ENCODE measurements at places on chromosomes 3 and 15. TPM values are rescaled to one million over a fixed set of nuclear protein-coding genes. Genes with fewer than 3 reads are reported as not detected.
A peak's percentile ranks its signal among the peaks of the same experiment; 100 is the strongest.

DNA sequence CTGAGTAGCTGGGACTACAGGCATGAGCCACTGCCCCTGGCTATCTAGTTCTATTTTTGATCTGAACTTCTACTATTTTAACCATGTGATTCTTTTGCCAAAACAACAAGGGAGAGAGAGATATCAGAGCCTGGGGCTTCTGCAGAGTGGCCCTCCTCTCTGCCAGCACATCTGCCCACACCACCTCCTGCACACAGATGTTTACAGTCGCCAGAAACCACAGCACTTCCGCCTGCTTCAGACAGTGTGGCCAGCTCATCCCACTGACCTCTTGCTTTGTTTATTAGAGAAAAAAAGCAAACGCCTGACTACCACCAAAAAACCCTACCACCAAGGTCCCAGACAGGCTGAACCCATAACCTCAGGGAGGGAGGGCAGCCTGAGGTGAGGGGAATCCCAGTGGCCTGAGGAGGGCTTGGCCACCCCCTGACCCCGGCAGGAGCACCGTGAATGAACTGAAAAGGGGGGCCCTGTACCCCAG is 85.9 kb upstream of the ABHD2 start:
- H3K4me1 ChIP-seq: peaks cover 16% of the 10 kb centered on the region
- no peak overlapping the region for H3K4me3 ChIP-seq
- peak; percentile 31 for DNase-seq
- H3K27ac ChIP-seq: peak overlapping the region; percentile 83

- H3K27ac ChIP-seq: no peak overlapping the region
- no peak overlapping the region for H3K4me3 ChIP-seq
- no peak for DNase-seq
- no peaks in the 10 kb centered on the region for H3K27me3 ChIP-seq
- no peaks in the 10 kb centered on the region for H3K36me3 ChIP-seq
Measured at GRCh38 chr3:180002006-180002405, 34.7 kb downstream of the PEX5L start.

DNA sequence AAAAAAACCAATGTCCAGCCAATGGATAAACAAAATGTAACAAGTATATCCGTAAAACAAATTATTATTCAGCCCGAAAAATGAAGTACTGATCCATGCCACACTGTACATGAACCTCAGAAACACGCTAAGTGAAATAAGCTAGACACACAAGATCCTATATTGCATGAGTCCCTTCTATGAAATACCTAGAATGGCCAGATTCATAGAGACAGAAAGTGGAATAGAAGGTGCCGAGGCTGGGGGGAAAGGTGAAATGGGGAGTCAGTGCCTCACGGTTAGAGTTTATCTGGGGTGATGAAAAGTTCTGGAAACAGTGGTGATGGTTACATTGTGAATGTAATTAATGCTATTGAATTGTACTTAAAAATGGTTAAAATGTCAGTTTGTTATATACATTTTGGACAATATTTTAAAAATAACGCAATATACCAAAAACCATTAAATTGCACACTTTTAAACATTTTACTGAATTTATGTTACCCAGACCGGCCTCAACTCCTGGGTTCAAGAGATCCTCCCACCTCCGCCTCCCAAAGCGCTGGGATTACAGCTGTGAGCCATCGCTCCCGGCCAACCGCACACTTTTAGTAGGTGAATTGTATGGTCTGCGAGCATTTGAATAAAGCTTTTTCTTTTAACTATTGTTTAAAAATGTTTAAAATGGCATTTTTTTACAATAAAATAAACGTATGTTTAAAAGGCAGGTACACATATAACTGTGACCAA is 2.1 kb downstream of the RNF168 start:
- DNase-seq: peak; percentile 23
- no peaks in the 10 kb centered on the region for H3K36me3 ChIP-seq
- peak overlapping the region; percentile 1 for H3K27ac ChIP-seq
- peaks cover 3% of the 10 kb centered on the region for H3K4me1 ChIP-seq
- H3K27me3 ChIP-seq: no peaks in the 10 kb centered on the region

Gene CYP8B1
- polyA plus RNA-seq: not detected

DNA sequence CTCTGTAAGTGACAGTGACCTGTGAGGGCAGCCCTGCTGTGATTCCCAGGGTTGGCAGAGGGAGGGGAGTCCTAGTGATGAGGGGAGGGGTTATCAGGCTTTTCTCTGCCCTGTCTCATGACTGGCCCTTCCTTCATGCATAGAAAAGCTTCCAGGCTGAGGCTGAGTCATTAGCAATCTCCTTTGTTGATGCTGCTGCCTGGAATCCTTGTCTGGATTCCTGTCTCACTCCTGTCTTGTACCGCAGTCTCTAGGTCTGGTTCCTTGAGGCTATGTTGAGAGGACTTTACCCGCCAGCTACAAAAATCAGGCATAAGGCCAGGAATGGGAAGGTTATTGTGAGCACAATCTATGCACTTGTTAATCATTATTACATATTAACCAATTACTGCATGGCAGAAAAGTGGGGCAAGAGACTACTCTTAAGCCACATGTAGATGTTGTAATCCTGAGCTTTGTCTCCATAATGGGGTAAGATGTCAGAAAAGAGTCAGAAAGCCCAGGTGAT is 7.2 kb downstream of the KLHL6 start:
- no peak overlapping the region for H3K4me3 ChIP-seq
- H3K36me3 ChIP-seq: no peaks in the 10 kb centered on the region
- no peak for DNase-seq

DNA sequence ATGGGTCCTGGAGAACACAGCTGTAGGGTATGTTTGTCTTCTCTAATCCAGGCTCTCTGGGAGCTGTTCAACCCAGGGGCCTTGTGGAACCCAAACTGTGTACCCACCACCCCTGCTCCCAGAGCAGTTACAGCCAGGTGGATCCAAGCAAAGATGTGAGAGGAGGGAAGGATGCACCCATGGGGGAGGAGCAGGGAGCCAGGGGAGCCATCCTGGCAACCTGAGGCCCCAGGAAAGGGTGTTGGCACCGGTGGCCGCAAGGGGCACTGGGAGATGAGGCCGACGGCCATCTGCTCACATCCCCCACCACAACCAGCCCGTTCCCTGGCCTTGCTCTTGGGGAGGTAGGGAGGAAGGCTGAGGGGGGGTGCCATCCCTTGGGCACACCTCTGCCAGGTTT is 43.2 kb downstream of the CMTM6 start:
- H3K4me3 ChIP-seq: no peak overlapping the region
- H3K27me3 ChIP-seq: no peaks in the 10 kb centered on the region

GRCh38 chr3:5120446-5120845 is 1.6 kb upstream of the ARL8B start:
- no peak for DNase-seq
- peaks cover 4% of the 10 kb centered on the region for H3K4me1 ChIP-seq
- H3K36me3 ChIP-seq: no peaks in the 10 kb centered on the region
- H3K27ac ChIP-seq: no peak overlapping the region

Gene NBEAL2
- 7.8 TPM for polyA plus RNA-seq

DNA sequence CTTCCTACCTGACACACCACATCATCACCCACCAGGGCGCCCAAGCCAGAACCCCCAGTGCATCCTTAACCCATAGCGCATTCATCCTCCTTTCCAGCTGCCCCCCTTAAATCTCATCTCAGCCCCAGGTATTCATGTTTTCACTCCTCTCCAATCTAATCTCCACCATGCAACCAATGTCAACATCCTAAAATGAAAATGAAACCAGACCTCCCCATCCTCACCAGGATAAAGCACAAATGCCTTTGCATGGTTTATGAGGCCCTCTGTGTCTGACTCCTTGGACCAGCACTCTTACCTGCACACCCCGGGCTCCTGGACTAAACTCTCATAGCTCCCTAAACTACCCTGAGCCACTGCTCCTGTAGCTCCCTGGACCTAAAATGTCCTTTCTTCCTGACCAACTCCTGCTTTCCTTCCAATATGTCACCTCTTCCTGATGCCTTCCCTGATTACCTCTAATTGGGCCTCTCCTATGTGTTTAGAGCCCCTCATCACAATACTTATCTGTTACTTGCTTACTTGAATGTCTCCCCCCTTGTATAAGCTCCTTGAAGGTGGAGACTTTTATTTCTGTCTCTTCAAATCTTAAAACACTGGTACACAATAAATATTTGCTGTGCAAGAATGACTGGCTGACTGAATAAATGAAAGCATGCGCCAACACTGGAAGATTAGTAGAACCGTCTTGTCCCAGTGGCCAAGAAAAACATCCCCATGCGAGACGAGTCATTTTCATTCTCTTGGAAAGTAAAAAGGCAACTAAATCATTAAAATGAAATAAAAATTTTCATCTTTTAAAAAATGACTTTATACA is 142.5 kb downstream of the XXYLT1 start:
- no peak overlapping the region for H3K27ac ChIP-seq
- no peaks in the 10 kb centered on the region for H3K36me3 ChIP-seq
- no peak for DNase-seq
- no peak overlapping the region for H3K4me3 ChIP-seq
- no peaks in the 10 kb centered on the region for H3K27me3 ChIP-seq

- no peaks in the 10 kb centered on the region for H3K4me1 ChIP-seq
- H3K27ac ChIP-seq: no peak overlapping the region
- H3K4me3 ChIP-seq: no peak overlapping the region
- H3K36me3 ChIP-seq: no peaks in the 10 kb centered on the region
- DNase-seq: no peak
- H3K27me3 ChIP-seq: no peaks in the 10 kb centered on the region
Measured at GRCh38 chr3:17149076-17149475, 264.3 kb downstream of the PLCL2 start.

DNA sequence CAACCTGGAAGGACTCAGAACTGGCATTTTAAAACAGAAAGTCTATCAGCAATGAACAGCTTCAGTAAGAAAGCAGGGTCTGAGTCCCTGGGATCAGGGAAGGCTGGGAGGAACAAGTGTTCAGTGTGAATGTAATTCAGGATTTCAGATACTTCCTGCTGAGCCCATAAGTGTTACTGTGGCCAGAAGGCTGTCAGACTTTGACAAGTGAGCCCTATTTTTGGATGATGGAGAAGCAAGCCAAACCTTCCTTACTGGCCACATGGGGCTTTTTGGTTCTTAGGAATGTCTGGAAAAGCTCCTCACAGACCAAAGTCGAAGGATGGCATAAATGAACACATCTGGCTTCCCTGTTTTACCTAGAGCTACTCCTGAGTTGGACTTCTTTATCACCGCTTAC is 157.2 kb downstream of the BBX start:
- no peaks in the 10 kb centered on the region for H3K27me3 ChIP-seq
- H3K36me3 ChIP-seq: no peaks in the 10 kb centered on the region
- no peak overlapping the region for H3K27ac ChIP-seq
- peaks cover 25% of the 10 kb centered on the region for H3K4me1 ChIP-seq
- H3K4me3 ChIP-seq: no peak overlapping the region
- DNase-seq: no peak

- H3K27me3 ChIP-seq: no peaks in the 10 kb centered on the region
- no peak overlapping the region for H3K4me3 ChIP-seq
- no peak overlapping the region for H3K27ac ChIP-seq
- no peaks in the 10 kb centered on the region for H3K4me1 ChIP-seq
- DNase-seq: no peak
- no peaks in the 10 kb centered on the region for H3K36me3 ChIP-seq
Measured at GRCh38 chr3:148233403-148233802, 464.3 kb upstream of the AGTR1 start.

DNA sequence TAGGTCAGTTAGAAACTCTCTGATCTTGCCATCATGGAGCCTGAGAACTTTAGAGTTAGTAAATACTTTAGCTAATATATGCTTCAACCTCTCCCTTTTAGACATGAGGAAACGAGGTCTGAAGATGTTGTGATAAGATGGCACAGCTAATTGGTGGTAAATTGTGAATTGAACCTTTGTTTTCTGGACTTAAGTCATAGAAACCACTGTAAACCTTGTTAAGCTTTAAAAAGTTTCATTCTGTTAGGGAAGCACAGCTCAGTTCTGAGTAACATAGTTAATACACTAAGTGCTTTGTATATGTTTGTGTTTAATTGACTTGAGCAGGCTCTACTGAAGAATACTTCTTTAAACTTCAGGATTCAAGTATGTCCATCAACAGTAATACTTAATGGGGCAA is 108.6 kb downstream of the AKAP13 start:
- no peak overlapping the region for H3K27ac ChIP-seq
- H3K27me3 ChIP-seq: no peaks in the 10 kb centered on the region
- no peak overlapping the region for H3K4me3 ChIP-seq
- peaks cover 18% of the 10 kb centered on the region for H3K4me1 ChIP-seq
- no peak for DNase-seq

DNA sequence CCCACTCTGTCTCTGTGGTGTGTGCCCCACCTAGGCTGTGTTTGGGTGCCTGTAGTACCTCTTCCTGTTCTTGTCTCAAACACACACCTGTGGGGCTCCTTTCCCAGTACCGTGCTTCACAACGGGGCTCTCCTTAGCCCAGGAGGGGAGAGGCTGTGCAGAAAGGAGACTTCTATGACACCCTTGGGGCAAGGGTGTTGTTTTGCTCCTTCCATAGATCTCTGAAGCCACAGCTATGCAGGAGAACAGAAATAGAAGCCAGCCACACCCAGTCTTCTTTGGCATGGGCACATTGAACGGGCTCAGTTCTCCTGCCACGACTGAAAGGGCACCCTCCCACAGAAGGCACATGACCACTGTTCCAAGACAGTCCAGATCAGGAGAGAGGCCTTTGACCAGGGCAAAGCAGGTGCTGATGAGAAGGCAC is 74.3 kb downstream of the LIPC start:
- DNase-seq: no peak
- no peak overlapping the region for H3K27ac ChIP-seq
- H3K4me1 ChIP-seq: no peaks in the 10 kb centered on the region
- H3K27me3 ChIP-seq: no peaks in the 10 kb centered on the region
- H3K4me3 ChIP-seq: no peak overlapping the region

DNA sequence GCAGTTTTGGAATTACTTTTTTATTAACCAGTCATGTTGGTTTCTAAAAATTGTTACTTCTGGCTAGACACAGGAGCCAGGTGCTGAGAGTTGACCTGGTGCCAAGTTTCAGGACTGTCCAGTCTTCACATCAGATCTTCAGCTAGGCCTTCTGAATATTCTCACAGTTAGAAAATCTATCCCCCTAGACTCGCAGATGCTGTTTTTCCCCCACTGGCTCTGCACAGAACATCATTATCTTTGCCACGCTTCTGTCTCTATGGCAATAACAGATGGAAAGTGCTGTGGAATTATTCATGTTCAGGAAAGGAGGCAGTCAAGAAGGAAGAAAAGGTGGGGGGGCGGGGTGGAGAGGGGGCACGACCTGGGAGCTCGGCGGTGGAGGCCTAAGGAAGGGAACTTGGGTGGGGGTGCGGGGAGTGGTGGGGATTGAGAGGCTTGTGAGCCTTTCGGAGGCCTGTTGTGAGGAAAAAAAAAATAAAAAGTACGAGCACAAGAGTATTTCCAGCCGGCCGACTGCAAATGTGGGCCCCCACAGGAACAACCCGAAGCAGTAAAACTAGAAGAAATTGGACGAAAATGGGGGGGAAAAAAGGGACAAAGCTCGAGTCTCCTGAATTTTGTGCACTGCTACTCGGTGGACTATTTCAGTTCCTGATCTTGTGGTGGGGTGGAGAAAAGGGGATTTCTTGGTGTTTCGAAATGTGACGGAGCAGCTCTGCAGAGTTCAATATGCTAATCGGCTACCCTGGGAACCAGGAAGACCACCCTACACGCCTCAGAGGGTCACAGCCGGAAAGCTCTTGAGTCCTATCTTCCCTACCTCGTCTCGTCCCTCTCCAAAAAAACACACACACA is 1.5 kb upstream of the SKIL start:
- peak; percentile 79 for DNase-seq
- no peaks in the 10 kb centered on the region for H3K27me3 ChIP-seq
- H3K36me3 ChIP-seq: no peaks in the 10 kb centered on the region
- peaks cover 25% of the 10 kb centered on the region for H3K4me1 ChIP-seq

Gene TRMT10C
- polyA plus RNA-seq: 40.1 TPM

Gene EFHB
- 0.61 TPM for polyA plus RNA-seq

Gene NOX5
- polyA plus RNA-seq: 0.39 TPM
